Stimulated activated CD8-positive, alpha-beta memory T cell treated with anti-CD3 and anti-CD28 coated beads, Interleukin-15, amount 100 ng/mL, for 24 hours (primary cell): ENCODE measurements at places on chromosomes 1 and 21.

GRCh38 chr1:63466181-63466580 is 56.8 kb downstream of the ITGB3BP start:
- DNase-seq: no peak

- DNase-seq: no peak
Measured at GRCh38 chr1:71836904-71837303, 445.4 kb downstream of the NEGR1 start.

GRCh38 chr1:245874942-245875580 is 632.0 kb downstream of the SMYD3 start:
- DNase-seq: no peak

DNA sequence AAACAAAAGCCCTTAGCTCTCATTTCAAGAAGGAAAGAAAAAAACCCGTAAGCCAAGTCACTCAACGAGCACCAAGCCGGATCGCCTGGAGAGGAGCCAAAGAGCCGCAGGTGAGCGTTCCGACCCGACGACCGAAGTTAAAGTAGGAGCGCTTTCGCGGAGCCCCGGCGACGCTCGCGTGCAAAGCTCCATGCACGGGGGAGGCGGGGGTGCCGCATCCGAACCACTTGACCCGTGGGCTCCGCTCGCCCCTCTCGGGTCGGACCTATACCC is 382 bp downstream of the GPBP1L1 start:
- DNase-seq: peak; percentile 32

- no peak for DNase-seq
Measured at GRCh38 chr1:189597083-189597482, 880.6 kb downstream of the BRINP3 start.

DNA sequence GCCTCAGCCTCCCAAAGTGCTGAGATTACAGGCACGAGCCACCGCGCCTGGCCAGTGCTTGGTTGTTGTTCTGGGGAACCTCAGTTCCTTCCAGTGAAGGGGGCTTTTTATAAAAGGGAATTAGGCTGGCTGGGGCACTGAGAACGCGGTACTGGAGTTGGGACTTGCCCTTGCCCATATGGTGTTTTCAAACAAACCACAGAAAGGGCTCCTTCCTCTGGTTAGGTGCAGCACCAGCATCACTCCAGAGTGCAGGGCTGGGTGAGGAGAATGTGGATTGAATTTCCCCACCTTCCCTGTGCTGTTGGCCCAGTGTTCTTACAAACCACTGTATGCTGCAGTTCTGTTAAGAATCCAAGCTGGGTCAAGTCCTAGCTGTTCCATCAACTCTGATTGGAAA is 5.3 kb downstream of the MAN1C1 start:
- DNase-seq: no peak
